NCI-H1694 (cell line): ENCODE measurements at places on chromosomes 7 and 10.

DNA sequence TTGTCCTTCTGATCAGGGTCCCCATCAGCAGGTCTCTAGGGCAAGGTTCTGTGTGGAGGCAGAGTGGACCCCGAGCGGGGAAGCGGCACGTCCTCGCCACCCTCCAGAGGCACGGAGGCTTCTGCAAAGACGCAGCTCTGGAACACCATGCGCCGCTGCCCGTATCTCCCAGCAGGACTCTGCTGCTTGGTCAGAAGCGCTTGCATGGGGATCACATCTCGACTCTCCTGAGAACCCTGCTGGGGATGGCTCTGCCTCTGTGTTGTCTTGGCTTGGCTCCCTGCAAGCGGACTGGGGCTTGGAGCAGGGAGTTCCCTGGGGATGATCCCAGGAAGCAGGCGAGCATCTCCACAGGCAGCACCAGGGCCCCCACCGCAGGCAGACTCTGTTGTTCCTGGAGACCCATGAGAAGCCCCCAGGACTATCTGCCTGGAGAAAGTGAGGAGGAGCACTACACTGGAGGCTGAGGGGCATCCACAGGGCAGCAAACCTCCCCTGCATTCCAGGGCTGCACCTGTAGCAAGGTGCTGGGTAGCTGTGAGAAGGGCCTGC, 520.5 kb downstream of the GLRX3 start:
- DNase-seq: no peak

GRCh38 chr10:72087392-72087968, 871 bp downstream of the SPOCK2 start:
- DNase-seq: no peak

DNA sequence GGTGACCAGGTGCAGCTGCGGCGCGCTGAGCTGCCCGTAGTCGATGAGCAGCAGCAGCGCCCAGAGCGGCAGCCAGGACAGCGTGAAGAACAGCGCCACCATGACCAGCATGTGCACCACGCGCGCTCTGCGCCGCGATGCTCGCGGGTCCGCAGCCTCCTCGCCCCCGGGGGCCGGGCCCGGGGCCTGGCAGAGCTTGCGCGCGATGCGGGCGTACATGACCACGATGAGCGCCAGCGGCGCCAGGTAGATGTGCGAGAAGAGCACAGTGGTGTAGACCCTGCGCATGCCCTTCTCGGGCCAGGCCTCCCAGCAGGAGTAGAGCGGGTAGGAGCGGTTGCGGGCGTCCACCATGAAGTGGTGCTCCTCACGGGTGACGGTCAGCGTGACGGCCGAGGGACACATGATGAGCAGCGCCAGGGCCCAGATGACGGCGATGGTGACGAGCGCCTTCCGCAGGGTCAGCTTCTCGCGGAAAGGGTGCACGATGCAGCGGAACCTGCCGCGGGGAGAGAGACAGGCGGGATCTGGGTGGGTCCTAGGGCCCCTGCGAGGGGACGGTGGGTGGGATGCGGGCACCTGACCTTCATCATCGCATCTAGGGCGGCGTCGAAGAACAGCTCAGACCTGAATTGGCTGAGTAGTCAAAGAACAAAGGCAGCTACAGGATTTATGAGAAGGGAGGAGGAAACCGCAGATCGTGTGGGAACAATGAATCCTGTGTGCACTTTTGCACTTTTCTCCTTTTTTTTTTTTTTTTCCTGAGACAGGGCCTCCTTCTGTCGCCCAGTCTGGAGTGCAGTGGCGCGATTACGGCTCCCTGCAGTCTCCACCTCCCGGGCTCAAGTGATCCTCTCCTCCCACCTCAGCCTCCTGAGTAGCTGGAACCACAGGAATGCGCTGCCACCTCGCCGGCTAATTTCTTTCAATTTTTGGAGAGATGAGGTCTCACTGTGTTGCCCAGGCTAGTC, 22.4 kb upstream of the PPA1 start:
- no peak for DNase-seq

GRCh38 chr10:110502851-110503301, 5.2 kb downstream of the DUSP5 start:
- peak; percentile 91 for DNase-seq

DNA sequence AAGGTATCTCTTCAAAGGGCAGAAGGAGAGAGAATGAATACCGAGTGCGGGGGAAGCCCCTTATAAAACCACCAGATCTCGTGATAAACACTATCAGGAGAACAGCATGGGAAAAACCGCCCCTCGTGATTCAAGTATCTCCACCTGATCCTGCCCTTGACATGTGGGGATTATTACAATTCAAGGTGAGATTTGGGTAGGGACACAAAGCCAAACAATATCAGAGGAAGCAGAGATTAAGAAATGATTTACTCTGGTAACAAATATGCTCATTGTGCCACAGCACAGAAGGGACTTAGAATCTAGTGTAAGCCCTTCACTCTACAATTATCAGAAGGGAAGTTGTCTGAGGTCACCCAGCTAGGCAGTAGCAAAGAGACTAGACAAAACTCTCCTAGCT, 40.1 kb upstream of the ZNRF2 start:
- DNase-seq: no peak
